Breast epithelium (tissue), 4 donors: ENCODE measurements at places on chromosomes 7 and 10.

- no peaks in the 10 kb centered on the region for H3K36me3 ChIP-seq
- H3K4me3 ChIP-seq: no peak overlapping the region
- peaks cover 6% of the 10 kb centered on the region for H3K4me1 ChIP-seq
- H3K27ac ChIP-seq: no peak overlapping the region
- no peaks in the 10 kb centered on the region for H3K27me3 ChIP-seq
These were observed 1.9 kb downstream of the CYP26A1 start for GRCh38 chr10:93075369-93076221.

- no peak overlapping the region for H3K27ac ChIP-seq
- H3K4me3 ChIP-seq: no peak overlapping the region
- H3K36me3 ChIP-seq: no peaks in the 10 kb centered on the region
- DNase-seq: no peak
These were observed 43.8 kb upstream of the GPR26 start for GRCh38 chr10:123622381-123622780.

DNA sequence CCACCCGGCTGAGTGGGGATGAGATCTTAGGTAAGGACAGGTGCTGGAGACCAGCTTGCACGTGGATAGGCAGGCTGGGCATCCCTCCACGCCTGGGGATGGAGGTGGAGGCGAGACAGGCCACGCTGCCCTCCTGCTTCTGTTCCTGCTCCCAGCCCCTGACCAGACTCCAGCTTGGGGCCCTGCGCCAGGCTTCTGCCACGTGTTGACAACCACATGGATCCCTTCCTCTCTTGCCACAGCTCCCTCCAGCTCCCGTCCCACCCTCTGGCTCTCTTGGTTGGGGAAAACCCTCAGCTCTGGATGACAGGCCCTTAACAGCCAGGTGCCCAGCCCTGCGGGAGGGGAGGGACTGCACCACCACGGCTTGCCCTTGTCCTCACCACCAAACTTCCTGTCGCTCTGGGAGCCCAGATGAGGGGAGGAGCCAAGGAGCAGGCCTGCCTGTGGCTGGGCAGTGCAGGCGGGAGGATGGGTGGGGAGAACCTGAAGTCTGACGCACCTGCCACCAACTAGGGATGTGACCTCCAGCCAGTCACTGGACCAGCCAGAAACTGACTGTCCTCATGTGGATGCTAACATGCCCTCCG lies 36.0 kb downstream of the KCNH2 start:
- peaks cover 4% of the 10 kb centered on the region for H3K4me1 ChIP-seq
- H3K36me3 ChIP-seq: no peaks in the 10 kb centered on the region
- H3K27ac ChIP-seq: no peak overlapping the region
- no peak overlapping the region for H3K4me3 ChIP-seq

GRCh38 chr10:84177541-84178141 lies 4.0 kb downstream of the GPR15LG start:
- H3K4me3 ChIP-seq: no peak overlapping the region
- no peak for DNase-seq
- no peaks in the 10 kb centered on the region for H3K4me1 ChIP-seq
- no peak overlapping the region for H3K27ac ChIP-seq
- no peaks in the 10 kb centered on the region for H3K27me3 ChIP-seq
- no peaks in the 10 kb centered on the region for H3K36me3 ChIP-seq

GRCh38 chr10:103692952-103693811 lies 162.2 kb downstream of the SH3PXD2A start:
- no peak overlapping the region for H3K27ac ChIP-seq
- no peak for DNase-seq
- H3K4me3 ChIP-seq: peak overlapping the region; percentile 68
- no peaks in the 10 kb centered on the region for H3K36me3 ChIP-seq
- no peaks in the 10 kb centered on the region for H3K4me1 ChIP-seq
- no peaks in the 10 kb centered on the region for H3K27me3 ChIP-seq

- DNase-seq: no peak
- H3K27ac ChIP-seq: peak overlapping the region; percentile 79
- H3K4me3 ChIP-seq: no peak overlapping the region
- no peaks in the 10 kb centered on the region for H3K27me3 ChIP-seq
- no peaks in the 10 kb centered on the region for H3K36me3 ChIP-seq
These were observed 67.7 kb downstream of the TACR2 start for GRCh38 chr10:69348816-69349541.
